Activated B cell treated with CpG ODN at 0.5 μM for 24 hours (primary cell): ENCODE measurements at places on chromosomes 2 and 18. TPM values are rescaled to one million over a fixed set of nuclear protein-coding genes. Genes with fewer than 3 reads are reported as not detected.
A peak's percentile ranks its signal among the peaks of the same experiment; 100 is the strongest.

The CLEC4F gene
- total RNA-seq, result not detected in 2 replicates

The MTLN gene
- 30.1 and 38.3 TPM in 2 replicates for total RNA-seq

The PPP1R1C gene
- not detected in 2 replicates for total RNA-seq

The ELOA2 gene
- not detected in 2 replicates for total RNA-seq

The ADAM23 gene
- 0.86 and 1.5 TPM in 2 replicates for total RNA-seq

The CDCA7 gene
- 4.9 and 6.3 TPM in 2 replicates for total RNA-seq

The LRP1B gene
- total RNA-seq, result not detected in 2 replicates

The ABHD3 gene
- total RNA-seq, result 22.2 and 29.5 TPM in 2 replicates

The SERPINB12 gene
- total RNA-seq, result not detected in 2 replicates

The MC5R gene
- not detected in 2 replicates for total RNA-seq

DNA sequence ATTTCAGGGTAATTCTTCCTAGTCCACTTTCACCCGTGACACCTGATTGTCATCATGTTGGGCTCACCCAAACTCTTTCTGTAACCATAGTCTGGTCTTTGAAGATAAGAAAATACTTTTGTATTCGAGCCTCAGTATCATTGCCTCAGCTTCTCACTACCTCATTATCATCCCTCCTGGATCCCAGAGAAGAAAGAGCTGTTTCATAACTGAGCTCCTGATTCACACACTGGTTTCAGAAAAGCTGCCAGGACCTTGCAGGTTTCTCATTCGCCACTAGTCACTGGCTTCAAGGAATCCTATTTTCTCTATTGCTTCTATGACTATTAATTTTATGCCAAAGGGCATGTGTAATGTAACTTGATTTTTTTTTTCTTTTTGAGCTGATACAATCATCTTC is 2.9 kb upstream of the CRIM1 start:
- DNase-seq, result no peak
- H3K27ac ChIP-seq, result no peak overlapping the region
- no peaks in the 10 kb centered on the region for H3K36me3 ChIP-seq
- peaks cover 15% of the 10 kb centered on the region for H3K27me3 ChIP-seq
- no peak overlapping the region for H3K4me3 ChIP-seq

GRCh38 chr2:16254356-16254965 is 314.1 kb downstream of the MYCN start:
- no peaks in the 10 kb centered on the region for H3K4me1 ChIP-seq
- H3K27me3 ChIP-seq, result peaks cover 10% of the 10 kb centered on the region
- H3K36me3 ChIP-seq, result no peaks in the 10 kb centered on the region
- H3K4me3 ChIP-seq, result no peak overlapping the region
- DNase-seq, result no peak

DNA sequence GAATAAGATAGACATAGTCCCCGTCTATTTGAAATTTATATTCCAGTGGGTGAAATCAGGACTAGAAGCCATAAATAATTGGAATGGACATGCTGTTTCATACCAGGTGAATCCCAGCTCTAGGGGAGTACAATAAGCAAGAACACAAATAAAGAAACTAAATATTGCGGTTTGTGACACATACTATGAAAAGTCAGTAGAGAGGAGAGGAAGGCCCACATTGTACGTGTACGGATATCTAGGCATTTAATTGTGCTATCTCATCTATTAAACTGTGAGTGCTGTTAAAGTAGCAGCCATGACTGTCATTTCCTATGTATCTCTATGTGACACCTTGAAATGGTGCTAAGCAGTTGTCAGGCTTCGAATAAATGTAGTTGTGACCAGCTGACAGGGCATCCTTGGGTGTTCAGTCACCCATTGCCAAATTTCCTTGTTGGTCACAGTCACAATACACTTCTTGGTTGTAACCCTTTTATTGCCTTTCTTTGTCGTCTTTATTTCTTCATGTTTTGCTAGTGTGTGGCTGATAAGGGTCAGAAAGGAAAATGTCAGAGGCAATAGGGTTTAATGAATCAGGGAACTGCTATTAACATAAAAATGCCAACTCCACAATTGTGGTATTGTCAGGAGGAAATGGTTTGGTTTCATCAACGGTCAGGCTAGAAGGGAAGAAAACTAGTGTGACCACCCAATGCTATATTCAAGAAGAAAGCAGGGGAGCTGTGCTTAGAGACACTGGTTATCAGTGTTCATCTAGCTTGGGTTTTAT is 31.5 kb downstream of the CPO start:
- no peaks in the 10 kb centered on the region for H3K4me1 ChIP-seq
- H3K4me3 ChIP-seq, result no peak overlapping the region
- H3K27ac ChIP-seq, result no peak overlapping the region
- DNase-seq, result no peak

DNA sequence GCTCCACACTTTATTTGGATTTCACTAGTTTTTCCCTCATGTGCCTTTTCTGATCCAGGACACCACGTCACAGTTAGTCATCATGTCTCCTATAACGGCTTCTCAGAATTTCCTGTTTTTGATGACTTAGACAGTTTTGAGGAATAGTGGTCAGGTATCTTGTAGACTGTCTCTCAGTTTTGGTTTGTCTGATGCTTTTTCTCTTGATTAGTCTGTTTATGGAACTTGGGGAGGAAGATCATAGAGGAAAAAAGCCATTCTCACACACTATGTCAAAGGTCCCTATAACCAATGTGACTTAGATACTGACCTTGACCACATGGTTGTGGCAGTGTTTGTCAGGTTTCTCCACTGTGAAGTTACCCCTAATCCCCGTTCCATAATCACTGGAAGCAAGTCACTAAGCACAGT is 89.0 kb downstream of the RAPH1 start:
- H3K36me3 ChIP-seq, result no peaks in the 10 kb centered on the region
- H3K27me3 ChIP-seq, result no peaks in the 10 kb centered on the region
- no peaks in the 10 kb centered on the region for H3K4me1 ChIP-seq
- H3K4me3 ChIP-seq, result no peak overlapping the region
- no peak for DNase-seq

- no peaks in the 10 kb centered on the region for H3K27me3 ChIP-seq
- DNase-seq, result no peak
- no peak overlapping the region for H3K4me3 ChIP-seq
These were observed 99.4 kb upstream of the TEX51 start for GRCh38 chr2:126799301-126799700.

DNA sequence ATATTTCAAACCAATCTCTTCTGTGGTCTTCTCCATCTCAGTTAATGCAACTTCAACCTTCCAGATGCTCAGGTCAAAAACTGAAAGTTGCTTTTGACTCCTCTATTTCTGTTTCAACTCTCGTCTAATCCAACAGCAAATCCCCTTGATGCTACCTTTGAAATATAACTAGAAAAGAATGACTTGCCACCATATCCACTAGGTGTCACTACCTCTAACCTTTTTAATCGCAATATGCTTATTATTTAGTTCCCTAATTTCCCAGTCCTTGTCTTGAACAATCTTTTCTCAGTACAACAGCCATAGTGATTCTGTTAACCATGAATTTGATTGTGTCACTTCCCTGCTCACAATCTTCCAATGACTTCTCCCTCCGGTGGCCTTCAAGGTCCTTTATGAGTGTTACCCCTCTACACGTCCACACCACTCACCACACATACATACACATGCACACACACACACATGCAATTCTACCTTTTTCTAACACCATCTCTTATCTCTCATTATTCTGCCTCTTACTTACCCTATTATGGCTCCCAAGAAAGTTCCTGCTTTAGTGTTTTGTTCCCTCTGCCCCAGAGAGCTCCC is 245.5 kb upstream of the KCNJ3 start:
- DNase-seq, result no peak
- H3K27me3 ChIP-seq, result no peaks in the 10 kb centered on the region
- H3K4me3 ChIP-seq, result no peak overlapping the region
- H3K4me1 ChIP-seq, result no peaks in the 10 kb centered on the region
- no peak overlapping the region for H3K27ac ChIP-seq

DNA sequence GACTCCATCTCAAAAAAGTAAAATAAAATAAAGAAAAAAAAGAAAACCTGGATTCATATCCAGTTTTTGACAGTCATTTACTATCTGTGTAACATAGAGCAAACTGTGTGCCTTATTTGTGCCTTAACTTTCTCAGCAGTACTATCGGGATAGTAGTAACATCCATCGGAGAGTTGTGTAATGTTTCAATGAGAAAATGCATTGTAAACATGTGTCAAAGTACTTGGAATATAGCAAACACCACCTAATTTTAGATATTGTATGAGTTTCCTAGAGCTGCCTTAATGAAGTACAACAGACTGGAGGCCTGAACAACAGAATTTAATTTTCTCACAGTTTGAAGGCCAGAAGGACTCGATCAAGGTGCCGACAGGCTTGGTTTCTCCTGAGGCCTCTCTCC is 81.3 kb upstream of the CDC42EP3 start:
- H3K36me3 ChIP-seq, result no peaks in the 10 kb centered on the region
- no peak overlapping the region for H3K27ac ChIP-seq
- H3K4me1 ChIP-seq, result no peaks in the 10 kb centered on the region
- H3K27me3 ChIP-seq, result no peaks in the 10 kb centered on the region

GRCh38 chr18:4445902-4446301 is 9.2 kb downstream of the DLGAP1 start:
- H3K4me1 ChIP-seq, result no peaks in the 10 kb centered on the region
- no peak for DNase-seq
- H3K4me3 ChIP-seq, result no peak overlapping the region
- no peak overlapping the region for H3K27ac ChIP-seq
- no peaks in the 10 kb centered on the region for H3K27me3 ChIP-seq

- H3K4me1 ChIP-seq, result no peaks in the 10 kb centered on the region
- H3K4me3 ChIP-seq, result no peak overlapping the region
- no peaks in the 10 kb centered on the region for H3K36me3 ChIP-seq
- DNase-seq, result no peak
These were observed 243.2 kb downstream of the DSEL start for GRCh38 chr18:67273288-67273687.

DNA sequence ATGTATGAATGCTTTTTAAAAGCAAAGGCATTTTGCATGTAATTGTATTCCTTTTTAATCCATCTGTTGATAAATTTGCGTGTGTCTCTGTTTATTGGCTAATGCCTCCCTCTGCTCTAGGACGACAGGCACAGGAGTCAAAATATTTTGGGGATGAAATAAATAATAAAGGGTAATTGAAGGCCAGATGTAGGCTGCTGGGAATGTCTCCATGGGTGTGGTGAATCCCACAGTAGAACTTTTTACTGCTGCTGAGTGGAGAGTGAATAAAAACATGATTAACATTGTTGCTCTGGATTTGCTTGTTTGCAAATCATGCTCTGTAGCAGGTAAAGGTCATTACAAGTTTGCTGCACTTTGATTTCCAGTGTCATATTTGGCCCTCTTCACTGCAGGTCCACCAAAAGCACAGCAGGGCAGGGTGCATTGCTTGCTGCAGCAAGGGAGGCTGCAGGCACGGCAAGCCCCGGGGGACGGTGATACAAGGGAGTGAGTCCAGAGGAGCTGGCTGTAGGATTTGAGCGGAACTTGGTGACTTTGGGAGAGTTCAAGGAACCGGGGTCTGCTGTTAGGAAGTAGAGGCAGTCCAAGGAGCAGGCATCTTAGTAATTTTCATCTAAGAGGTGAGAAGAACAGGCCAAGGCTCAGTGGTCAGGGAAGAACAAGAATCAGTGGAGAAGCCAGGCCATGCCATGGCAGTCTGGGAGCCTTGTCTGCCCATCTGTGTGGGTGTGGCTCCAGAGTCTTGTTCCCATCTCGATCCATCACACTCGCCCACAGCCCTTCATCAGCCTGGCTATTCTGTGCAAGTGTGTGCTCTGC is 201.5 kb upstream of the RAB6C start:
- no peak for DNase-seq
- peaks cover 11% of the 10 kb centered on the region for H3K27me3 ChIP-seq
- no peaks in the 10 kb centered on the region for H3K36me3 ChIP-seq
- no peak overlapping the region for H3K27ac ChIP-seq

DNA sequence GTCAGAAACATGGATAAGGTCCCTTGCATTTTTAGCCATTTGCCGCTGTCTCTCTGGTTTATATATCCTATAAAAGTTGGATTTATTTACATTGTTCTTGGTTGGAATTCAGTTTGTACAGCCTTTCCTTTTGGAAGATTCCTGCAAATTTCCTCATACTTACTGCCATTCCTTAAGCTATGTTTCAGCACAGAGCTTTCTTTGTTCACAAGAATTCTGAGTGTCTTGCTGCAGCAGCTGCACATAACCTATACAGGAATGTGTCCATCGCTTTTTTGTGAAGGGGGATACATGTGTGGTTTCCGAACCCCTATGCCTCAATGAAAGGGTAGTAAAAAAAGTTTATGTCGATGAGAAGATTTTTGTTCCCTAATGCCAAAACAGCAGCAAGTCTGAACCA is 48.3 kb upstream of the CCDC68 start:
- H3K4me3 ChIP-seq, result no peak overlapping the region
- no peak for DNase-seq
- H3K27ac ChIP-seq, result no peak overlapping the region
- peaks cover 3% of the 10 kb centered on the region for H3K27me3 ChIP-seq

- no peak overlapping the region for H3K4me3 ChIP-seq
- peaks cover 26% of the 10 kb centered on the region for H3K27me3 ChIP-seq
- no peaks in the 10 kb centered on the region for H3K36me3 ChIP-seq
- no peaks in the 10 kb centered on the region for H3K4me1 ChIP-seq
These were observed 4.5 kb upstream of the PRSS56 start for GRCh38 chr2:232515639-232516038.

- no peak for DNase-seq
- no peaks in the 10 kb centered on the region for H3K36me3 ChIP-seq
- no peak overlapping the region for H3K4me3 ChIP-seq
- no peak overlapping the region for H3K27ac ChIP-seq
- peaks cover 5% of the 10 kb centered on the region for H3K27me3 ChIP-seq
These were observed 48.2 kb upstream of the PAPOLG start for GRCh38 chr2:60707750-60708371.

- no peak overlapping the region for H3K27ac ChIP-seq
- peak; percentile 45 for DNase-seq
- H3K4me1 ChIP-seq, result no peaks in the 10 kb centered on the region
- peaks cover 12% of the 10 kb centered on the region for H3K36me3 ChIP-seq
These were observed 18.8 kb downstream of the KLHL41 start for GRCh38 chr2:169528271-169528701.

DNA sequence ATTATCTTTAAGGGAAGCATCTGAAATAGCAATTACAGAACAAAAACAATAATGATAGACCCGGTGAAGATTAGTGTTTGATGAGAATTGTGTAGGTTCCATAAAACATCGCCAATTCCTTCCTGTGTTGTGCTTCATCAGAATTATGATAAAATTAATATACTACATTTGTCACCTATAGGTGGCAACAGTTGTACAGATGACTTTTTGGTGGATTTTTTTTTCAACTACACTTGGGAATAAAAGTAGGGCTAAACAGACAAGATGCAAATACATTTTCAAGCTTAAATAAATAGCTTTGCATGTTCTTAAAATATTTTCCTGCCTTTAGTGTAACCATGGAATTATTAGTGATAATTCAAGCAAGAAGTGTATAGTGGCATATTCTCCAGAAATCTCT is 7.0 kb upstream of the LYPD1 start:
- no peak for DNase-seq
- H3K27ac ChIP-seq, result no peak overlapping the region
- H3K27me3 ChIP-seq, result peaks cover 29% of the 10 kb centered on the region
- H3K4me1 ChIP-seq, result no peaks in the 10 kb centered on the region
- no peak overlapping the region for H3K4me3 ChIP-seq

DNA sequence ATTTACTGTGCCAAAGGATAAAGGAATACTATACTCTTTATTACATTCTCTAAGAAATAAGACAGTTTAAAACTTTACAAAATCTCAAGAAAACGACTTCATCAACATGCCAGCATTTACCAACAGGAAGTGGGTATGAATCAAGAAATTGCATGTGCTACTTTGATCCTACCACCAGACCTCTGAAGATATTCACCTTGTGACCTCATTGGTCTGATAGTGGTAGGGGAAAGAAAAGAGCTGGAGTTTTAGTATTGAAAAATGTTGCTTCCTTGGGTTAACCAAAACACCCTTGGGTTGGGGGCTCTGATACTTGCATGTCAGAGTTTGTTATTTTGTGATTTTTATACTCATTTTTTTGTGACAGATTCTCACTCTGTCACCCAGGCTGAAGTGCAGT is 84.1 kb upstream of the LPIN2 start:
- no peaks in the 10 kb centered on the region for H3K36me3 ChIP-seq
- H3K27ac ChIP-seq, result no peak overlapping the region
- H3K4me1 ChIP-seq, result no peaks in the 10 kb centered on the region
- no peak overlapping the region for H3K4me3 ChIP-seq
